Cardiac fibroblast (primary cell): ENCODE measurements at places on chromosomes 4 and X.

GRCh38 chr4:143399113-143399949, 62.7 kb downstream of the GAB1 start:
- DNase-seq: peak; percentile 41

- no peak for DNase-seq
These were observed 69.3 kb upstream of the FAM241A start for GRCh38 chr4:112075906-112076305.

GRCh38 chr4:172830295-172830764, 338.3 kb upstream of the GALNT7 start:
- DNase-seq: peak; percentile 17

DNA sequence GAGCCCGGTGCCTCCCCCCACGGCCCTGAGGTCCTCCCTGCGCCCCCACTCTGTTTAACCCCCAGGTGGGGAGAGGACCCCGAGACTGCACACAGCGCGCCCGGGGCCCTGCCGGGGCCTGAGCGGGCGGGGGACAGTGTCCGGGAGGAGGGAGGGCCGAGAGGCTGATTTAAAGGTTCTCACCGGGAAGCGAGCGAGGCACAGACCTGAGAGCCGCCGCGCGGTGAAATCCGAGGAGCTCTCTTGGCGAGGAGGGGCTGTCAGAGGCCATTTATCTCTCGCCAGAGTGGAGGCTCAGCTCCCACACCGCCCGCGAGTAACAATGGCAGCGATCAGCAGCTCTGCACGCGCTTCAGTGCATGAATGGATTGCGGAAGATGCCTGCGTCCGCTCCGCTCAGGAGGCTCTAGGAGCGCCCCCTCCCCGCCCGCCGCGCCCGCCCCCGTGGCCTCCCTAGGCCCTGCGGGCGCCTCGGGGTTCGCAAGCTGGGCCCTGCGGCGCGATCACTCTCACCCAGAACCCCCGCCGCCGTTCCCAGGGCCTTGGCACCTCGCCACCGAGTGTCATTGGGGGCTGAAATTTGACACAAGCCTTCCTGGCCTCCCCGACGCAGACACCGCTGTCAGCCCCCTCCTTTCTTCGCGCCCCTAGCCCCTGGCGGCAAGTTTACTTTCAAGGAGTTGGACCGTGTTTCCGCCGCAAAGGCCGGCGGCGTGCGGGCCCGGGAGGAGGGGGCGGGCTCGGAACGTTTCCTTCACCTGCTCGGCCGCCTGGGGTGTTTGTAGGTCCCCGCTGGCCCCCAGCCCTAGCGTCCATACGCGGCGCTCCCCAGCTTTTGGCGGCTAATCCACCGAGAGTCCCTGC, 48.7 kb upstream of the BCOR start:
- DNase-seq: peak; percentile 23

DNA sequence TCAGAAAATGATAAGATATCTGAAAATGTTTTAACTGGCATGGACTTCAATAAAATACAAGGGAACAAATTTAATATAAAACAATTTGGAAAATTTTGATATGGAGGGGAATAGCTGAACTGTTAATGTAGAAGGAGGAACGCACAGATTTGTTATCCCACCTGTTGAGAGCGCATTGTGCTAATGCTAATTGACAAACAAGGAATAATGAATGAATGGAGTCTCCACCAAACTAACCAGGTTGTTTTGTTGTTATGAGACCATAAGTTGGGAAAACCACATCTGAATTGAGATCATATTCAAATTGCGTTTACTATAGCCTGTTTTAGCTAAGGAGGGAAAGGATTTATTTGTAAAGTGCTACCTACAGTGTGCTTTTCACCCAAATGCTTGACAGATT, 195.6 kb downstream of the ADGRL3 start:
- no peak for DNase-seq

DNA sequence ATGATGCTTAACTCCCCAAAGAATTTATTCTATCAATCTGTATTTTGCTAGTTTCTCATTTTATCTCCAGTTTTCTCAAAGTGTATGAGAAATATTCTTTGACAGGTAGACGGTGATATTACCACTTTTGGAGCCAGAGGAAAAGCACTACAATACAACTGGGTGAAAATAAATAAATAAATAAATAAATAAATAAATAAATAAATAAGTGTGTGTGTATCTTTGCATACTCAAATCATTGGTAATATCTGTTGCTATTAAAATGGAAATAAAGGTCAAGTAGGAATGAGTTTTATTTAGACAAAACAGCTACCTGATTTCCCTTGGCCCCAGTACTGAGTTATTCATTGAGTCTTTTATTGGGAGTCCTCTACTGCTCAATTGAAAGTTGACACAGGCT, 114.3 kb downstream of the RBMX2 start:
- DNase-seq: no peak

DNA sequence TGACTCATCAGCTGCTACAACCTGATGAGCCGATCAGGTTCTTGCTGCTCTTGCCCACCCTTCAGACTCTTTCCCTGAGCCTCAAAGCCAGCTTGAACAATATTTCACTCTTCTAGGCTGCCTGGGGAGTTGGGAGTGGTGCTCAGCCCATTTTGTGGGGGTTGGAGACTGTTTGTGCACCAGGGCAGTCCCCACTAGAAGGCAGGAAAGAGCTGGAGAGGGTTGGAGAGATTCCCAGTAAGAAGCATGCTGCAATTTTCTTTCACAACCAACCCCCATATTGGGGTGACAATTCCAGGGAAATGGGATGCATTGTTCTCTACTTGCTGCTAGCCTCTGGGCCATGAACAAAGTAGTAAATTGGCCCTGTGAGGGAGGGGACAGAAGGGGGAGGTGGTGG, 44.1 kb downstream of the SLC16A2 start:
- DNase-seq: peak; percentile 49

DNA sequence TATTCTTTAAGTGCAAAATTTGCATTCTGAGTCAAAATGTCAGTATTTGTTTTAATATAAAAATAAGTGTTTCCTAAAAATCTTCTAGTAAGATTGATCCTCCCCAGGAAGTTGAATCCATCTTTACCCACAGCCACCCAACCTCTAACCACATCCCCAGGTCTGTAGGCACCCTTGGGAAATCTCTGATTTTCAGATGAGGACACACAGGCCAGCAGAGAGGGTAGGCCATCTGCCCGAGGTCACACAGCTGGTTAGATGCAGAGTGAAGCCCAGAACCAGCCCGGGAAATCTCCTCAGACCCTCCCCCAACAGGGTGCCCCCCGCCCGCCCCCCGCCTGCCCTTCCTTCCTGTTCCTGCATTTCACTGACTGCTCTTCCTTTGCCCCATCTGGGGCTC, 277.5 kb downstream of the FBXW7 start:
- no peak for DNase-seq

DNA sequence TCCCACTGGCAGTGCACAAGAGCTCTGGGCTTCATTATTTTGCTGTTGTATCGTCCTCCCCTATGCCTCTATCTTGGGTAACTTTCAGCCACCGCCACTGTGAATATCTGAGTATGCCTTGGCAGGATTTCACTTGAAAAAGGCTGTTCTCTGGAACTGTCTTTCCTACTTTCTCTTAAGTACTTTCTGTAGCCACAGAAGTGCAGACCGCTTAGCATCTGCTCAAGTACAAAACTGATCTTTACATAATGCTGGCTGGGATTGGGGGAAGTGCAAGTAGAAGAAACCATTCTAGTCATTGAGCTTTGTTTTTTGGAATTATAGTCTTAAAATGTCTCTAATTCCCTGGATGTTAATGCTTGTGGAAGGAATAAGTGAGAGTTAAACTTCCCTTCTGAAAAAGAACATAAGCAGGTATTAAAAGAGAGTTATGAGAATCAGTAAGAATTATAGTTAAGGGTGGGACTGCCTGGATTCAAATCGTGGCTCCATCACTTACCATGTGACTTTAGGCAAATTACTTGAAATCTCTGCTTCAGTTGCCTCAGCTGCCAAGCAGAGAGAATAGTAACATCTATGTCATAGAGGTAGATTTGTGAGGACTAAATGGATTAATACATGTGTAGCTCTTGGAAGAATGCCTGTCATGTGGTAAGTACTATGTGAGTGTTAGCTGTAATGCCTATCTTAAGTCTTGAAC, 77.5 kb downstream of the MID1IP1 start:
- no peak for DNase-seq

DNA sequence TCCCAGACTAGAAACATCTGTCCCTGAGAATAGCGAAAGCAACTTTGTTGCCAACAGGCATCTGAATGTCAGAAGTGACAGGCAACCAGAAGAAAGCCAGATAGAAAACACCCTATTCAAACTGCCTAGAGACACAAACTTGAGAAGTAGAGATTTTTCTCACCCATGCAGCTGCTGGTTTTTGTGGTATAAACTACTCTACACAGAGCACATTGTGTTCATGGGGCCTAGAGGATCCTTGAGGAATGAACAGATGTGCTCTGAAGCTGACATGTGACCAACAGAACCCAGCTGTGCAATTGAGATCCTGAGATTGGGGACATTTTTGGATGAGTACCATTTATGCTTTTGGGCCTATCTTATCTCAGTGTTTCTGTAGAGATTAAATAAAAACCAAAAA, 63.6 kb upstream of the NRK start:
- DNase-seq: peak; percentile 52

GRCh38 chr4:11424000-11424399, 4.7 kb downstream of the HS3ST1 start:
- peak; percentile 67 for DNase-seq

DNA sequence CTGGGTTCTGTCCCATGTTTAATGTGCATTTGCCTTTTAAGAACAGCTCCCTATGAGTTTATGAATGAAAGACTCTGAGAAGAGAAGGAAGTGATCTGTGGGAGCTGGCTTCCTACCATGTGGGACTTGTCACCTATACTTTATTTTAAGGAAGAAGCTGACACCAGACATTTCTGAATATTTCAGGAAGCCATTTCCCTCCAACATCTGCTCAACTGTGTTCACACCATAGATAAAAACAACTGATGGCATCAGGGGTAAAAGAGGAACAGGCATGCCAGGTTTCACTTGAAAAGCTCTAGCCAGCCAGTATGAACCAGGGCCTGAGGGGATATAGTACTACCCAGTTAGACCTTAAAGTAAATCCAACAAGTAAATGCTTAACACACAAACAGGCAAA, 116.0 kb downstream of the COL4A6 start:
- DNase-seq: no peak

GRCh38 chr4:10526429-10527222, 69.4 kb upstream of the ZNF518B start:
- DNase-seq: peak; percentile 13

- no peak for DNase-seq
These were observed 541 bp upstream of the FIP1L1 start for GRCh38 chr4:53376900-53377299.

GRCh38 chrX:18174971-18175370, 45.7 kb downstream of the BEND2 start:
- no peak for DNase-seq
